ENCODE measurements at places on chromosomes 2 and 18. TPM values are rescaled to one million over a fixed set of nuclear protein-coding genes. Genes with fewer than 3 reads are reported as not detected.

The KCNJ13 gene
- total RNA-seq, result 0.81 TPM

The FZD7 gene
- total RNA-seq, result 23.6 TPM

The C1GALT1C1L gene
- 1.1 TPM for total RNA-seq

The SNED1 gene
- total RNA-seq, result 122 TPM

The RBKS gene
- 6.9 TPM for total RNA-seq

The RAPH1 gene
- total RNA-seq, result 67.3 TPM

The BCL11A gene
- 8.1 TPM for total RNA-seq

The CTLA4 gene
- total RNA-seq, result 0.33 TPM

The MC4R gene
- not detected for total RNA-seq

The HTR2B gene
- total RNA-seq, result 6.4 TPM

The CFC1 gene
- not detected for total RNA-seq

The AFF3 gene
- 2.6 TPM for total RNA-seq

The PMAIP1 gene
- 1.6 TPM for total RNA-seq

The ERLEC1 gene
- total RNA-seq, result 70.7 TPM

The ANKRD39 gene
- total RNA-seq, result 25.7 TPM

The PPP4R3B gene
- 76.2 TPM for total RNA-seq

The RFX8 gene
- not detected for total RNA-seq

The CCDC178 gene
- total RNA-seq, result 1.7 TPM

The MITD1 gene
- 39.6 TPM for total RNA-seq

The SAP130 gene
- 10.3 TPM for total RNA-seq

The OSBPL6 gene
- 4.1 TPM for total RNA-seq

The ARHGAP15 gene
- 9.8 TPM for total RNA-seq

The ZNF892 gene
- total RNA-seq, result 6.7 TPM

The SERPINB3 gene
- not detected for total RNA-seq

The LYPD6B gene
- total RNA-seq, result not detected

The FOXD4L1 gene
- total RNA-seq, result not detected

The ACADL gene
- total RNA-seq, result 126 TPM

The SYT4 gene
- 3.0 TPM for total RNA-seq

The MAP3K19 gene
- 0.15 TPM for total RNA-seq

The APCDD1 gene
- total RNA-seq, result 7.8 TPM

The ERICH2 gene
- not detected for total RNA-seq

The C2orf78 gene
- not detected for total RNA-seq

The EVX2 gene
- not detected for total RNA-seq
